HCT116 (cell line): ENCODE measurements at places on chromosomes 6 and 20. TPM values are rescaled to one million over a fixed set of nuclear protein-coding genes. Genes with fewer than 3 reads are reported as not detected.
A peak's percentile ranks its signal among the peaks of the same experiment; 100 is the strongest.

The RAMACL gene
- total RNA-seq = 0.15 TPM

GRCh38 chr6:82988930-82989351 lies 76.7 kb downstream of the UBE3D start:
- peaks cover 2% of the 10 kb centered on the region; the same call in 1 of the 2 replicates for H3K4me1 ChIP-seq
- no peaks in the 10 kb centered on the region for H3K27me3 ChIP-seq
- H3K27ac ChIP-seq = no peak overlapping the region

DNA sequence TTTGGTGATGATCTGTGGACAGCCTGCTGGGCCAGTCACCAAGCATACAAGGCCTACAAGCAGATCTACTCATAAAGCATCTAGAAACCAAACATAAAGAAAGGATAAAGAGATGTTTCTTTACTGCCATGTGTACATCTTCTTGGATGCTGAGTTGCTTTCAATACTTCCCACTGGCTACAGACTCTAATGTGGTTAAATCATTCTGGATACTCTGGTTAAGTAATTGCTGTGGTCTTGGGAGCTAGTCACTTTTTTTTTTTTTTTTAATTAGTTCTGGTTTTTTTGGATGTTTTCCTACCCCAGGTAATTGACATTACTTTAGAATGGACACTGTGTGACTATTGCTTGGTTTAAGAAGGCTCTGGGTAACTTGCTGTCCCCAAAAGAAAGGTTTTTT lies 215.4 kb upstream of the RUNX2 start:
- no peak overlapping the region for H3K4me3 ChIP-seq
- H3K27ac ChIP-seq = no peak overlapping the region
- no peaks in the 10 kb centered on the region for H3K27me3 ChIP-seq
- no peaks in the 10 kb centered on the region for H3K4me1 ChIP-seq
- no peaks in the 10 kb centered on the region for H3K36me3 ChIP-seq

The LKAAEAR1 gene
- total RNA-seq = not detected

- H3K36me3 ChIP-seq = no peaks in the 10 kb centered on the region
- peak overlapping the region; percentile 71; the same call in 1 of the 2 replicates for H3K27ac ChIP-seq
- H3K4me3 ChIP-seq = no peak overlapping the region
- no peak for DNase-seq
- no peaks in the 10 kb centered on the region for H3K27me3 ChIP-seq
- peaks cover 45% of the 10 kb centered on the region for H3K4me1 ChIP-seq
Measured at GRCh38 chr6:158058171-158058651, 76.5 kb downstream of the SYNJ2 start.
